ENCODE measurements at places on chromosomes 3 and 15.
A peak's percentile ranks its signal among the peaks of the same experiment; 100 is the strongest.

- DNase-seq: no peak
Observed at GRCh38 chr3:102553876-102554275, 119.1 kb downstream of the ZPLD1 start.

GRCh38 chr3:157755233-157755632 is 252.0 kb upstream of the VEPH1 start:
- DNase-seq: no peak

GRCh38 chr3:184015381-184016019 is 2.2 kb downstream of the ABCC5 start:
- DNase-seq: no peak

- no peak for DNase-seq
Observed at GRCh38 chr3:147002721-147003120, 397.6 kb upstream of the PLSCR5 start.

- no peak for DNase-seq
Observed at GRCh38 chr3:183443395-183444385, 15.3 kb upstream of the MCF2L2 start.

- peak; percentile 54 for DNase-seq
Observed at GRCh38 chr15:96341513-96342405, 11.3 kb downstream of the NR2F2 start.

GRCh38 chr3:125062904-125063618 is 7.3 kb upstream of the HEG1 start:
- DNase-seq: no peak

- no peak for DNase-seq
Observed at GRCh38 chr3:15164340-15164739, 41.7 kb upstream of the CAPN7 start.

GRCh38 chr3:177262396-177262795 is 65.1 kb upstream of the TBL1XR1 start:
- no peak for DNase-seq

GRCh38 chr15:69955240-69955894 is 142.3 kb downstream of the TLE3 start:
- no peak for DNase-seq

DNA sequence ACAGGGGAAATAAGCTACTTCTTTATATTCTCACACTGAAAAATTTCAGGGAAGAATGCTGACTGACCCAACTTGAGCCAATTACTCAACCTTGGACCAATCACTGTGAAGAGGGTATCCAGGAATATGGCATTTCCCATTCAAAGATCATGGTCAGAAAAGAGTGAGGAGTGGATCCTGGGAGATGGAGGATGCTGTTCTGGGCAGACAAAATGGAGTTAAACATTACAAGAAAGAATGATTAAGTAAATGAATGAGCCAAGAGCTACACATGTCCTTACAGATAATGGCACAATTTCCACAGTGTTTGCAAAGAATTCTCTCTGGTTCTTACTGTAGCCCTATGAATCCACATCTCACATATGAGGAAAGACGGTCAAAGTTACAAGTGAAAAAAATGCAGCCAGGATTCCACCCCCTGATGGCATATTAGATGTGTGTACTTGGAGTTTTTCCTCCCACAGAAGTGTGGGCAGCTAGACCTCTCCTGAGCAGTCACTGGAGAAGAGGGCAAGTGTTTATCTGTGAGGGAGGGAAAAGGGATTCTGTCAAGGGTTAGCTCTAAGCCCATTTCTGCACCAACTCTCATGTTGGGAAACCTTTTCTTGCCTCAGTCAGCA is 33.8 kb downstream of the AMOTL2 start:
- no peak for DNase-seq

GRCh38 chr3:66162766-66163165 is 58.0 kb upstream of the SLC25A26 start:
- DNase-seq: no peak

DNA sequence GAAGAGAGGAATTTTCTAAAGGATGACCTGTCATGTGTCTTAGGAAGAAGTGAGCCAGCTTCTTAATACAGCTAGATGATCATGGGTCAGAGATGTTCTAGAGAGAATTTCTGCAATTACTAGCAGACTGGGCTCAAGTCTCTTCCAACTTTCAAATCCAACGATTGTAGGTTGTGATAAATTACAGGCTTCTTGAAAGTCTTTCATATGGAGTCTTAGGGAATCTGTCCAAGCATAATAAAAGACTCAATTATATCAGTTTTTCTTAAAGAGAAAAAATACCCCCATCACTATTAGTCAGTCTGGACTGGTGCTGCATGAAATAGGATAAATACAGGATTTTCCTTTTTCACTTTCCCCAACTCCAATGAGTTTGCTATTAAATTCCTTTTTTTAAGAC is 59.1 kb downstream of the DRD3 start:
- no peak for DNase-seq

GRCh38 chr3:112974894-112975293 is at the start of gene CD200R1:
Gene CD200R1 (minus strand): TSS chr3:112975103. CDS start chr3:112974857, 246 bp downstream.
- DNase-seq: no peak

DNA sequence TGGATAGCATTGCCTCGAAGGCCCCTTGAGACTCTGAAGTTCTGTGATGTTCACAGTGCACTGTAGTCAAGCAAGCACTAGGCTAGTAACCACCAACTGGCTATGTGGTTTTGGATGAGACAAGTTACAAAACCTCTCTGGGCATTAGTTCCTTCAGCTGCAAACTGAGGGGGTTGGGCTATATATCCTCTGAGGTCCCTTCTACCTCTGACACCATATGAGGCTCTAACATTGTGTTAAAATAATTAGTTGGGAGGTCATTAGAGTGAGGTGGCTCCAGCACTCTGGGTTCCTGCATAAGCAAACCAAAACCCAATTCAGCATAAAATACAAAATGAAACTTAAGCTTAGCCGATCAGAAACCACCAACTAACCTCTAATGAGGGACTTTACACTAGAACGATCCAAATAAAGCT is 209.5 kb upstream of the LRRN1 start:
- DNase-seq: no peak

DNA sequence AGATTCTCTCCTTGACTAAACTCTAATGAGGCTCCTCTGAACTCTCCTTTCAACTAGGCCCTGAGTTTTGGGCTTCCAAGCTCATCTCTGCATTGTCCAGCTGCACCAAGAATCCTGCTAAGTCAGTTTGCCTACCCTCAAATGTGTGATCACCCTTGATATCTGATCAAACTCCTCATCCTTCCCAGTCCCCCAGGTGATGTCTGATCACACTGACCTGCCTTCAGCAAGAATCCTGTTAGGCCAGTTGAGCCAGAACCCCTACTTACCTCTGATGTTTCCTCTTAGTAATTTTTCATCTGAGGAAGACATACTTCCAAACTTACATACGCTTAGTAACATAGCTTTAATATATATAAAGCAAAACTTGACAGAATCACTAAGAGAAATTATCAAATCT is 28.8 kb downstream of the SUMF1 start:
- no peak for DNase-seq

- no peak for DNase-seq
Observed at GRCh38 chr3:138062626-138063025, 52.7 kb downstream of the CLDN18 start.

GRCh38 chr3:28590216-28590615 is 241.6 kb upstream of the AZI2 start:
- DNase-seq: no peak

DNA sequence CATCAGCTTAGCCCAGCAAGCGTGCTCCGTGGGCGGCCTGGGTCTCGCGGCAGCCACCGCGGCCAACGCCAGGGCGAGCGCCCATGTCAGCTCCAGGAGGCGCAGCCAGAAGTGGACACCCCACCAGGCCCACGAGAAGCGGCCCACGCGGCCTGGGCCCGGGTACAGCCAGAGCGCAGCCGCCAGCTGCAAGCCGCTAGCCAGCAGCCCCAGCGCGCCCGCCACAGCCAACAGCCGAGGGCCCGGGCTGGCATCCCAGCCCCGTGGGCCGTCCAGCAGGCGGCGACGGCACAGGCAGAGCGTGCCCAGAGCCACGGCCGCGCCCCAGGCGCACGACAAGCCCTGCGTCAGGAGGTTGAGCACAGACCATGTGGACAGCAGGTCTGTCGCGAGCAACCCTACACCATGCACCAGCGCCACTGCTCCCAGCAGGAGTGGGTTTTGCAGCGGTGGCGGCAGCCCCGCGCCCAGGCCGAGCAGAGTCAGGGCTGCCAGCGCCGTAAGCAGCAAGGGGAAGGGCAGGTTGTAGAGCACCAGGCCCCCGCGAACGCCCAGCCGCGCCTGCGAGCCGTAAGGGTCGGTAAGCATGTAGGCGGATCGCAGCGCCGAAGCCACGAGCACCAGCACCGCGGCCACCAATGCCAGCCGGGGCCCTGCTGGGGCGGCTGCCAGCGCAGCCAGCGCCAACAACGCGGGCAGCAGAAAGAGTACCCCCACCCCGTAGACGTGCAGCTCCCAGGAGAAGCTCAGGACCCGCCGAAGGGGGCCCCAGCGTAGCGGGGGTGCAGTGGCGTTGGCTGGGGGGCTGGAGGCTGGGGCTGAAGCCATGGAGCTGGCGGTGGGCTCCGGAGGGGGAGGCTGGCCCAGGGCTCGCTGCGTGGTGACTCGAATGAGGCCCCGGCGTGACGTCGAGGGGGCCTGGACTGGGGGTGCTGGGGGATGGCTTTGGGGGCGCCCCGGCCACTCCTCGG is 4.9 kb downstream of the PRRT3 start:
- DNase-seq: peak; percentile 74

- DNase-seq: no peak
Observed at GRCh38 chr15:87736891-87737389, 519.6 kb downstream of the NTRK3 start.

DNA sequence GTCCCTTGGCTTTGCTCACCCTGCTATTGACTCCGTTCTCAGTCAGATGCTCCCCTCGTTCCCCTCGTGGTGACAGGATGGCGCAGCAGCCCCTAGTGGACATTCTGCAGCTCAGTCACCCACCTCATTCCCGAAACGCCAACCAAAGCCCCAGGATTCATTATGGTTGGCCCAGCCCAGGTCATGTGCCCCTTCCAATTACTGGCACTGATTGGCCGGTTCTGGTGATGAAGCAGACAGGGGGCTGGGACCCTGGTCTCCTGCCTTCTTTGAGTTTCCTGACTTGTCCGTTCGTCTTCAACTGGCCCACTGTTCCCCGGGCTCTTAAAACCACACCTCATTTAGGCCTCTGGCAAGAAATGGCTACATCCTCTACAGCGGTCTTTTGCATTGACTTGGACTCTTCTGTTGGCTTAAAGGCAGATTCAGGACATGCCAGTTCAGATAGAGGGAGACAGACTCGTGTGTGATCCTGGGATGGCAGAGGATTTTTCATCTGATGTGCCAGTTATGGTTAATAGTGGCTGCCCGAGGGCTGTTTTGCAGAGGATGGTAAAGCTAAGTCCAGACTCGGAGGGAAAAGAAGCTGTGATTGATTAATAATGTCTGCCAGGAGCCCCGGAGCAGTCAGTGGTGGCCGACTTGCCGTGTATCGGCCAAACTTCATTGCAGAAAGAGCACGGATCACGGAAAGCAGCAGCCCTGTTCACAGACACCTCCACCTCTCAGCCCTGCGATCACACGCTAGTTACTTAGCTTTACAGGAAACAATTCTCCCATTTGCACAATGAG is 37.8 kb downstream of the LSM3 start:
- DNase-seq: peak; percentile 82

DNA sequence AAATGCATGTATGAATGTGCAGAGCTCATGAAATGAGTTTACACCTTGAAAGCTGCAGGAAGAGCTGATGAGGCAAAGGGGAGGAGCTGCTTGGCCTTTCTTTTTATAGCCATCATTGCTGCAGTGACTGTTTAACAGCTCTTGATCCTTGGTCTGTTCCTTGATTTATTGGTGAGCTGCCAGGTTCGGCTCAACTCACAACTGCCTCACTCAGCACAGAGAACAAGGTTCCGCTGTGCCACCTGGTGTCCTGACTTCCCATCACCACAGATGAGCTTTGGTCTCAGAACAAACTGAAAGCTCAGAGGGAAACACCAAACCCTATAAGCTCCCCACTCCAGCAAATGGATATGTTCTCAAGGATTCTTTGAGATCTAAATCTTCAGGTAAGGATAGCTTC is 626.1 kb downstream of the MAGI1 start:
- peak; percentile 31 for DNase-seq

DNA sequence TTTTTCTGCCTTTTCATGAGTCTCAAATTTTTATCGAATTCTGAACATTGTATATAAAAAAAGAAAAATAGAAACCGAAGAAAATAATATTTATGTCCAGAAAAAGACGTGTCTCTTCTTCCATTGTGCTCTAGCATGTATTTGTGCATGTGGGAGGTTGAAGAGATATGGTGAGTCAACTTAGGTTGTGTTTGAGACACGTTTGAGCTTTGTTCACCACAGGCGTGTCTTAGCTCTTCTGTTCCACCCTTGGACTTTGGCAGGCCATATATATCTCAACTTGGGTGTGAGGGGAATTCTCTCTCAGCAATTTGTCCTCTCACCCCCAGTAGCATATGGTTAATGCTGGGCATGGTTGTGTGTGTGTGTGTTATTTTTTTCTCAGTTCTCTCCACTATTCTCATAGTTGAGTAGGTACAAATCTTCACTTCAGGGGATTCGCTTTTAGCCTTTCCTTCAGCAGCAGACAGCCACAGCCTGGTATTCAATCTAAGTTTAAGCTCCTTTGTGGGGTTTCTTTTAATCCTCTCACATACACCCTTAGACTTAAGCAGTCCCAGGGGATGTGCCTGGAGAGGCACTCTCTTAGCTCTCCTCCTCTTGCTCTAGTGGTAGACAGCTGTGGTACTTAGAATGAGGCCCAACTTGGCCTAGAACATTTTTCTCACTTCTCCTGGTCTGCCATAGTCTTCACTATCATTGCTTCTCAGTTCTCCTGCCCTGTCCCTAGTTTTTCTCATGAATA is 286.5 kb upstream of the RBMS3 start:
- no peak for DNase-seq

- peak; percentile 91 for DNase-seq
Observed at GRCh38 chr15:59372352-59373211, at the start of gene MYO1E. Gene MYO1E (minus strand): TSS chr15:59372871. CDS start chr15:59372500, 371 bp downstream.

GRCh38 chr3:45098310-45098709 is 47.9 kb downstream of the CDCP1 start:
- no peak for DNase-seq

Data from WTC11 (cell line).